T-helper 1 cell (primary cell): ENCODE measurements at places on chromosomes 12 and 14.

- DNase-seq: no peak
Observed at GRCh38 chr12:124901003-124901402, 13.4 kb downstream of the UBC start.

GRCh38 chr14:28608851-28609828, 157.4 kb upstream of the FOXG1 start:
- DNase-seq: no peak

DNA sequence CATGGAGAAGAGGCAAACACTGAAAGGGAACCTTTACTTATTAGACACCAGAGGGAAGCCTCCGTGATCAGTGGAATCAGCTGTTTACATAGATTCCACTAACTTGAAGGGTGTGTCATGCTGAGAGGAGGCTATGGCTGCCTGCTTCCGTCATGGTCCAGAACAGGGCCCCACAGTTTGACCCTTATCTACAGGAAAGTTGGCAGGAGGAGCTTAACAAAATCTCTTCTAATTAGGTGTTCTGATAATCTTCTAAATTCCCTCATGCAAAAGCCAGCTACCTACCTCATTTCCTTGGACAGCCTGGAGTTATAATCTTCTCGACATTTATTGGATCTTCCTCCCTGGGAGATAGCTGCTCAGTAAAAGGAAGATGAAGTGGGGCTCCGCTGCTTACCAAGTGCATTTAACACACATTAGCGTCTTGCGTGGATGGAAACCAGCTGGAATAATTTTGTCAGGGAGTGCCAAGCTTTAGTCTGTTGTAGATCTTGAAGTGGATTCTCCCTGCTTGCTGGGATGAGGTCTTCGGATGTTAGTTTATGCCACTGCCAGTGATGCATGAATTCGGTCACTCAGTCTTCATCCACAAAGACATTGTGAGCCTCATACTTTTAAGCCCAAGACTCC, 171.0 kb downstream of the PAH start:
- no peak for DNase-seq

DNA sequence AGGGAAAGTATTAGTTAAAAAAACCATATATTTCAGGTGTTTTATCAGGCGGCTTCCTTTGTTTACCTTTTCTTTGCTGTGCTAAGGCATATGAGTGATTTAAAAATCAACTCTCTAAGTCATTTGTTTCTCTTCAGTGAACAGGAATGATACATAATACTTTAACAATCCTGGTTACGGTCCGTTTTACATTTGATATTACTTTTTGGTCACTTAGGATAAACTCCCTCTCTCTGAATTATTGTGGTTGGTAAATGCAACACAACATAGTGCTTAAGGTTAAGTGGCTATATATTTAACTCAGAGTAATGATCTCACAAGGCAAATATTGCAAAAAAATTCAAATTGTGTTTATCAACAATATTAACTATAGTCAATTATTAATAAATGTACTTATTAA, 32.7 kb upstream of the AKAP6 start:
- DNase-seq: no peak

DNA sequence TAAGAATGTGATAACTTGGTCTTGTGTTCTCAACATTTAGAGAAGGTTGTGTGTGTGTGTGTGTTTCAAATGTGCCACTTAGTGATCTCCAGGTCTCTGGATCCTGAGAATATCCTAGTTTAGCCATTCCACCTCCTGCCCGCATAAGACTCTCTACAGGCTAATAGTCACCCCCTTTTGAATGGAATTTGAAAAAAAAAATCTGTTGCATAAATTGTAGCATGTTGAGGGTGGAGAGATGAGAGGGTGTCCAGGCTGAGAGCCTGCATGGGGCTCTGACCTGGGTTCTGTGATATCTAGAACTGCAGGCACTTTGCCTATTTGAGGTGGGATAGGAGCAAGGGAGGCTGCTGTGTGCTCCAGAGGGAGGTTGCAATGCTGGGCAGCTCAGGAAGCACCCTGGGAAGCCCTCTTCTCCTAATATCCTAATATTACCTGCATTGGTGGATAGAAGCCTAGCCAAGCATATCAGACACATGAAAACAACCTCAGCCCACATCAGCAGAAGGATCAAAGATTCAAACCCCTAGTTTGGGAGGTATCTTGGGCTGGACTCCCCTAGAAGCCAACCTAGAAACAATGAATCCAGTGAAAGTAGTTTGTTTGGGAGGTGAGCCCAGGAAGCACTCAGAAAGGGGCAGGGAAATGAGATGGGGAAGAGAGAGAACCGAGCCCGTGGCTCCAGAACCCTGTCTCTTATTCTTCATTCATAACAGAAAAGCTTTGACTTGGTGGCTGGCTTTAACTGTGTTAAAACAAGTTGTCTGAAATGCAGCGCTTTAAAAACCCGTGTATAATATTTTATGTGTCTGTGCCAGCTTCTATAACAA, 35.6 kb upstream of the RBM19 start:
- DNase-seq: no peak

DNA sequence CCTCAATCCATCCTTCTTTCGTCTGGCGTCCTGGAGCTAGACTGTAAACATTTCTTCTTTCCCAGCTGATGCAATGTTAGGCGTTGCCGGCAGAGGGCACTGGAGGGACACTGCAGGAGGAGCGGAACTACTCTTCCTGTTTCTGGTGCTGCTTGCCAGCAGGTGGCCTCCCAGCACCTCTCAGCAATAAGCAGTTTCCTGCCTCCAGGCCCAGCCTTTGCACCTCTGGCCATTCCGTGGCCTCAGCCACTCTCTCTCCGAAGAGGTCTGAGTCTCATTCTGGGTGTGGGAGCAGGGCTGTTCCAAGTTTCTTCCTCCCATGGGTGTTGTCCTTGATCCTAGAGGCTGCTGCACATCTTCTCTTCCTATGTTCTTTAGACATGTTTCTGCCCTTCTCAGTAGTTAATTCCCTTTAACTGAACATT, 7.5 kb upstream of the ASPG start:
- peak; percentile 82 for DNase-seq

DNA sequence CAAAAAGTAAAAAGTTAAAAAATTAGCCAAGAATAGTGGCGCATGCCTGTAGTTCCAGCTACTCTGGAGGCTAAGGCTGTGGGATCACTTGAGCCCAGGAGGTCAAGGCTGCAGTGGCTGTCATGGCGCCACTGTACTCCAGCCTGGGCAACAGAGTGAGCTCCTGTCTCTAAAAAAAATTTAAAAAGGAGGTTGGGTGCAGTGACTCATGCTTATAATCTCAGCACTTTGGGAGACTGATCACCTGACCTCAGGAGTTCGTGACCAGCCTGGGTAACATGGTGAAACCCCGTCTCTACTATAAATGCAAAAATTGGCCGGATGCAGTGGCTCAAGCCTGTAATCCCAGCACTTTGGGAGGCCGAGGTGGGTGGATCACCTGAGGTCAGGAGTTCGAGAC, 8.2 kb upstream of the YLPM1 start:
- DNase-seq: no peak
